Endodermal cell (in vitro differentiated cells): ENCODE measurements at places on chromosomes 11 and 22. TPM values are rescaled to one million over a fixed set of nuclear protein-coding genes. Genes with fewer than 3 reads are reported as not detected.

RIBC2 gene
- total RNA-seq = 2.2 to 16.1 TPM (median 15.2 TPM) in 3 replicates

KCNQ1OT1 gene
- total RNA-seq = 5.2 to 5.5 TPM (median 5.4 TPM) in 3 replicates

HORMAD2 gene
- 0.55 TPM in 1 of 2 replicates, not detected in the other for total RNA-seq

FGF4 gene
- total RNA-seq = 3.5 TPM in 2 replicates

KRTAP5-5 gene
- total RNA-seq = not detected in 2 replicates

LMNTD2 gene
- 8.2 to 11.8 TPM (median 8.5 TPM) in 3 replicates for total RNA-seq

CYTH4 gene
- total RNA-seq = not detected in 2 replicates

SMC1B gene
- total RNA-seq = not detected in 2 replicates

SERHL2 gene
- 12.8 to 61.4 TPM (median 18.9 TPM) in 3 replicates for total RNA-seq

GPR83 gene
- total RNA-seq = 0.13 to 0.35 TPM (median 0.19 TPM) in 3 replicates

APOL1 gene
- total RNA-seq = 0.11 and 0.32 TPM in 2 replicates

CRYBB3 gene
- total RNA-seq = 0.36 and 0.97 TPM in 2 replicates

IL18 gene
- 0.59 to 1.00 TPM in 2 of 3 replicates, not detected in the other for total RNA-seq

ELFN2 gene
- total RNA-seq = 0.40 to 1.9 TPM (median 0.48 TPM) in 3 replicates

EWSR1 gene
- total RNA-seq = 167 to 315 TPM (median 295 TPM) in 3 replicates

OR5B2 gene
- total RNA-seq = not detected in 2 replicates

TMEM191C gene
- total RNA-seq = 3.0 to 4.6 TPM (median 4.0 TPM) in 3 replicates

MRTFA gene
- 25.3 to 46.8 TPM (median 43.3 TPM) in 3 replicates for total RNA-seq

HBD gene
- not detected in 3 replicates for total RNA-seq

BATF2 gene
- 0.19 to 0.29 TPM (median 0.27 TPM) in 3 replicates for total RNA-seq

MPEG1 gene
- total RNA-seq = not detected in 3 replicates

PCSK7 gene
- total RNA-seq = 25.7 to 58.6 TPM (median 55.5 TPM) in 3 replicates

MS4A8 gene
- total RNA-seq = not detected in 2 replicates

MS4A3 gene
- not detected in 2 replicates for total RNA-seq

NNMT gene
- not detected in 3 replicates for total RNA-seq

PPME1 gene
- 28.8 and 33.7 TPM in 2 replicates for total RNA-seq

BTG4 gene
- not detected in 2 replicates for total RNA-seq

CNIH2 gene
- 2.5 to 3.8 TPM (median 3.7 TPM) in 3 replicates for total RNA-seq

H19 gene
- total RNA-seq = 0.40 to 0.55 TPM (median 0.42 TPM) in 3 replicates

GLB1L2 gene
- 11.0 and 12.5 TPM in 2 replicates for total RNA-seq

OPCML gene
- 0.86 and 0.97 TPM in 2 replicates for total RNA-seq

CLDN5 gene
- 0.20 and 0.27 TPM in 2 replicates for total RNA-seq

PGA5 gene
- 0.63 to 0.93 TPM (median 0.89 TPM) in 3 replicates for total RNA-seq

SLC5A12 gene
- total RNA-seq = 2.7 to 4.7 TPM (median 3.4 TPM) in 3 replicates

GGTLC3 gene
- not detected in 3 replicates for total RNA-seq

RRP8 gene
- total RNA-seq = 9.7 to 11.3 TPM (median 11.0 TPM) in 3 replicates
